DMS 273 treated with DMSO at 0.1 percent for 48 hours (cell line): ENCODE measurements at places on chromosomes 11 and 22.

- DNase-seq, result no peak
Measured at GRCh38 chr22:45738206-45738605, 66.6 kb downstream of the ATXN10 start.

- DNase-seq, result no peak
Measured at GRCh38 chr11:85749287-85749834, 61.6 kb downstream of the SYTL2 start.

DNA sequence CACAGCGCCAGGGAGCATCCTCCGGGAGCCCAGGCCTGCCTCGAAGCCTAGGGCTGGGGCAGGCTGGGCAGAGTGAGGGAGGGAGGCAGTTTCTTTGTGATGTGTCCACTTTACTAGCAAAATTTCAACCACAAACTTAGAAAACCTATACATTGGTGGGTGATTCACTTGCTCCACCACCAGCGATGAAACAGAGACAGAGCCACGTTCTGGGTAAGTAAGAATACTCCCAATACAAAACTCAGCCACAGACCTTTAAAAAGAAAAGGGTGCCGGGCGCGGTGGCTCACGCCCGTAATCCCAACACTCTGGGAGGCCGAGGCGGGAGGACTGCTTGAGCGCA lies 22.3 kb downstream of the CDKN1C start:
- DNase-seq, result no peak

DNA sequence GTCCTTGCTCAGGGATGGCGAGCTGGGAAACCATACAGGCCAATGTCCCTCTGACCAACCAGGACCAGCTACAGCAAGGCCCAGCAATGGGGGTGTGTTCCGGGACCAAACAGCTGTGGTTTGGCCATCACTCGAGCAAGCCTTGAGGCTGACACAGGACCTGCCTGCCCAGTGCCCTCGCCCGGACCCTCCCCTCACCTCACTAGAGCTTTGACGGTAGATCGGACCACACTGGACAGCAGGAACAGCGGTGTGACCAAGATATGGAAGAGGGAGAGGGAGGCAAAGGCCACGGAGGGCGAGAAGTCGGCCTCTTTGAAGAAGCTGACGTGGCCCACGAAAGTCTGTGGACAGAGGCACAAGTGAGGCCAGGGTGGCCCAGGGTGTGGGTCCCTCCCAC lies 42.2 kb upstream of the KCNJ11 start:
- no peak for DNase-seq

- no peak for DNase-seq
Measured at GRCh38 chr11:69066122-69067112, 17.7 kb downstream of the TPCN2 start.

DNA sequence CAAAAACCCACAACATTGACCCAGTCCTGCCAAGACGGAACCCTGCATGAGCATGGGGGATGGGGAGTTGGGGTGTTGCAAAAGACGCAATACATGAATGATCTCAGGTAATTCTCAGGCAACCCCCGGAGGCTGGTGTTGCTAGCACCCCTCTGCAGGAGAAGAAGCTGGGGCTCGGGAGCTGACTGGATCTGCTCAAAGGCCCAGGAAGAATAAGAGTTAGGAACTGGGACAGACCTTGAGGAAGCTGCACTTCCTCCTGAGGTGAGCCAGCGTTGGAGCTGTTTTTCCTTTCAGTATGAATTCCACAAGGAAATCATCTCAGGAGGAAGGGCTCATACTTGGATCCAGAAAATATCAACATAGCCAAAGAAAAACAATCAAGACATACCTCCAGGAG lies at the start of gene KRTAP5-9:
Gene KRTAP5-9 (plus strand): TSS at position 301 of the 400 bp plus-strand sequence. CDS start 238 bp downstream, outside the sequence.
- no peak for DNase-seq

DNA sequence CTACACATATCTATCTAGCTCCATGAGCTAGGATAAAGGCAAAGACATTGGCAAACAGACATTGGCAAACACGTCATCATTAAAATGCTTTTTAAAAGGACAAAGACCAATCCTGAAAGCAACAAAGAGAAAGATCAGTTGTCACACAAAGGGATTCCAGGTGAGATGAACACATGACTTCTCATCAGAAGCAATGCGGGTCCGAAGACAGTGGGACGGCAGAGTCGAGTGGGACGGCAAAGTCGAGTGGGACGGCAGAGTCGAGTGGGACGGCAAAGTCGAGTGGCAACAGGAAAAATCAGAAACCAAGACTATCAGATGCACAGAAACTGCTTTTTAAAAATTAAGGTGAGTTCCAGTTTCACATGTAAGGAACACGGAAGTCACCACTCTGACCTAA lies 609.5 kb downstream of the BRD1 start:
- no peak for DNase-seq

- DNase-seq, result no peak
Measured at GRCh38 chr11:134398079-134398444, 14.0 kb downstream of the B3GAT1 start.

- DNase-seq, result no peak
Measured at GRCh38 chr22:36136988-36137387, 23.6 kb downstream of the APOL3 start.

DNA sequence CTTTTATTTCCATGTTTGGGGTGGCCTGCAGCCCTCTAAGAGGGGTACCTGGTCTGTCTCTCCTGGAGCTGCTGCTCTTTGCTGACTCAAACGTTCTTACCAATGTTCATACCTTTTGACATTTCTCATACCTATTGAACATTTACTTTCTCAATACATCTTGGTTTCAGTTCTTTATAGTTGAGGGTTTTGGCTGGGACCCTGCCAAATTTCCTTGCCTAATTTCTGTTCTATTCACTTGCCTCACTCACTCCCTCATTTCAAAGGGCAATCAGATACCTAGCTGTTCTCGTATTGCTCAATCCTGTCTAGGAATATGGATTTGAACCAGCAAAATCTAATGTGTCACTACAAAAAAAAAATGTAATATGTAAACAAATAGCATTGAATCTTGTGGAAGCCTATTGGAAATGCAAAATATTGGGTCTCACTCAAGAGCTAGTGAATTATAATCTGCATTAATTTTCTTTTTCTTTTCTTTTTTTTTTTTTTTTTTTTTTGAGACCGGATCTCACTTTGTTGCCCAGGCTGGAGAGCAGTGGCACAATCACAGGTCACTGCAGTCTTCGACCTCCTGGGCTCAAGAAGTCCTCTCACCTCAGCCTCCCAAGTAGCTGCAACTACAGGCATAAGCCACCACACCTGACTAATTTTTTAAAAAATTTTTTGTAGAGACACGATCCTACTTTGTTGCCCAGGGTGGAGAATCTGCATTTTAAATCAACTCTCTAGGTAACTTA lies 7.5 kb downstream of the OR6M1 start:
- no peak for DNase-seq

- DNase-seq, result peak; percentile 77
Measured at GRCh38 chr11:44600839-44601383, 35.4 kb downstream of the CD82 start.

DNA sequence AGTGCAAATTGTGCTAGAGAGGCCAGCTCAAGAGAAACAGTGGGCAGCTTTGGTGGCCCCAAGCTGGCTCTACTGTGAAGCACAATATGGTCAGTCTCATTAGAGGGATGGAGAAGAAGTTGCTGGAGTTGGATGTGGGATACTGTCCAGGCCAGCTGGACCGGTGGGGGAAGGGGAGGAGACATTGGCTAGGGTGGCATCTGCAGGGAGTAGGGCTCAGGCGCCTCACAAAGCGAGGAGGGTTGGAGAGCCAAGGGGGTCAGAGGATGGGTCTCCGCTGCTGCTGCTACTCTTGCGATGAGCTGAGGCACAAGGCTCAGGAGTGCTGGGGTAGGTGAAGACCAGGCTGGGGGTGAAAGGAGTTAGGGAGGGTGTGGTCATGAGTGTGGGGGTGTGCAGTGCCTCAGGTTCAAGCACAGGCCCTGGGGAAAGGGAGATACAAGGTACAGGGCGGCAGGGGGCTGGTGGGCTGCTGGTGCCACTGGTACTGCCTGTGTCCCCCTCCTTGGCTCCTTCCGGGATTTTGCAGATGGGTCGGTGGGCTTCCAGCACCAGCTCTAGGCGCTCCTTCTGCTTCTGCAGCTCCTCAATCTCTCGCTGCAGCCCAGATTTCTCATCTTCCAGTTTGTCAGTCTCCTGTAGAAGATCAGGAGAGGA lies 2.3 kb downstream of the CCDC85B start:
- no peak for DNase-seq

DNA sequence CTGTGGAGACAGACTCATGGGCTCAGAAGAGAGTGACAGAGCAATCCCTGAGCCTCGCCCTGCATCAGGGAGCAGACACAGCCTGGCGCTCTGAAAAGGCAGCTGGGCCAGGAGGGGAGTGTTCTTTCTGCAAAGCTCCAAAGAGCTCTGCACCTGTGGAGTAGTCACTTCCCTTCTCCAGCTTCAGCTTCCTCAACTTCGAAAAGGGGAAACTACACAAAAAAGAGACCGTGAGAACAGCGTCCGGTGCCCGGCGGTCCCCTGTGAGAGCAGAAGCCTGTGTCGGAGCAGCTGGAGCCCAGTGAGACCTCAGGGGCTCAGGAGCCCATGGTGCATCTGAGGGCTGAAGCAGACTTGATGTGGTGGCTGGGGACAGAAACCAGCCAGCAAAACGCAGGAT lies 35.1 kb downstream of the TP53I11 start:
- no peak for DNase-seq

DNA sequence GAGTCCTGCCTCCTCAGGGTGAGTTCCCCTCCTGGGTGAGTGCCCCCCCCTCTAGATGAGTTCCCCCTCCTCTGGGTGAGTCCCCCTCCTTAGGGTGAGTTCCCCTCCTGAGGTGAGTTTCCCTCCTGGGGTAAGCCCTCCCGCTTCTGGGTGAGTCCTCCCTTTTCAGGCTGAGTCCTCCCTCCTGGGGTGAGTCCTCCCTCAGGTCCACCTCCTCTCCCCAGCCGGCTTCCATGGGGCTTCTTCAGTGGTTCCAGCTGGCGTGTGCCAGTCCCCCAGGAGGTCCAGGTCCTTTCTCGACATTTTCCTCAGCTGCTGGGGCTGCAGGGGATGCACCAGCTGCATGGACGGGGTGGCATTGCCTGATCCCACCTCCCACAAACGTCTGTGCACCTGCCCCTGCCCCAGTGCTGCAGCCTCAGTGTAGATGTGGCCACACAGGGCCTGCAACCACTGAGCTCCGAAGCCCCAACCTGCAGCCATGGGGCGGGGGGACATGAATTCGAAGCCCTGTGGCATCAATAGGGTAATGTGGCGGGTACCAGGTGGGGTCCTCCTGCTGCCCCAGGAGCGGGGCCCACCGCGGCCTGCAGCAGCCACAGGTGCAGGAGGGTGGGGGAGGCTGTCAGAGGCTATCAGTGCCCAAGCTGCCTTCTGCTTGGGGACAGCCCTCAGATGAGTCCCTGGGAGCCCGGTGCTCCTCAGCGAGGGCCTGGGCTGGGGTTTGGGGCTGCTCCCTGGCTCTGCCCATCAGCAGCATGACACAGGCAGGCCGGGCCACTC lies 101.3 kb upstream of the FGF3 start:
- DNase-seq, result no peak

DNA sequence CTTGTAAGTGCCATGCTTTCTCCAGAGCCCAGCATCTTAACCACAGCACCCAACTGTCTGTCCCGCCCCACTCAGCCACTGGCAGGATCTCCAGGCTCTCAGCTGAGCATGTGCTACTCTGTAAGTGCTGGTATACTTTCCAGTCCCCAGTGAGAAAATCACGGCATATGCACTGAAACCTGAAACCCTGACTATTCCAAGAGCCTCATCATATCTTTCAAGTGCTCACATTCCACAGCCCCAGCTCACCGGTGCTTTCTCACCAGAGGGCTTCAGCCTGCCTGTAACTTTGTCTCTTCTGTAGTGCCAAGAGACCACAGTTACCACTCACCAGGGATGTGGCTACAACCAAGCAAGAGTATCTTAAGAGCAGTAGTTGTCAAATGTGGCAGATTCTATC lies 24.4 kb upstream of the PAMR1 start:
- peak; percentile 18 for DNase-seq

DNA sequence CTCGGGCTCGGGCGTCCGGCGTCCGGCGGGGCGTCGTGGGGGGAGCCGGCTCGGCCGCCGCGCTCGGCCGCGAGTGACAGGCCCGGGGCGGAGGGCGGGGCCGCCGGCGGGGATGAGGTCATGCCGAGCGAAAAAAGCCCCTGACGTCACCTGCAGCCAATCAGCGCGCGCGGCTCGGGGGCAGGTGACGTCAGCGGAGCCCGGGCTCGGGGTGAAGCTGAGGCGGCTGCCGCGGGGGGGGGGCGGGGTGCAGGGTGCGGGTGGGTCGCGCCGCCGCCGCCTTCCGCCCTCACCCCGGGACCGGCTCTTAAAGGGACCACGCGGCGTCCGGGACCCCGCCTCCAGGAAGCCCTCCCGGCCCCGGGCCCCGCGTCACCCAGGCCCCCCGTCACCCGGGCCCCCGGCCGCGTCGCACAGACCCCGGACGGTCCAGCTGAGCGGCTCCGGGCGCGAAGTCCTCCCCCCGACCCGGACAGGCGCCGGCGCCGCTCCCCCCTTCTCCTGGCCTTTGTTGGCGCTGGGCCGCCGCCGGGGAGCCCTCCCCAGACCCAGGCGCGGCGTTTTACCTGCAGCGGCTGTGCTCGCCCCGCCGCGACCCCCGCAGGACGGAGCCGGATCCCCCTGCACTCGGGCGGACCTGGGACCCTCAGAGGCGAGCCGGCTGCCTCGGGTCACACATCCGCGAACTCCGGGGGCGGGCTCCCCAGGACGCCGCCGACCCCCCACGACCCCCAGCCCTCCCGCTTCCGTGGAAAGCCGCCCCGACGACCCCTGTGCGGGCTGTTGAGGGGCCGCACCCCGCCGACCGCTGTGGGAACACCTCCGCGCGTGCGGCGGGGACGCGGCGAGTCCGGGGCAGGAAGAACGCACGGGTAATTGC lies at the start of gene DUSP8:
Gene DUSP8 (minus strand): TSS at position 75 of the 880 bp plus-strand sequence. CDS start 6,445 bp downstream, outside the sequence.
- no peak for DNase-seq
